Activated CD4-positive, alpha-beta T cell treated with anti-CD3 and anti-CD28 coated beads, Interleukin-2, amount 50 U/mL, for 4 hours (primary cell): ENCODE measurements at places on chromosomes 3 and 15.

DNA sequence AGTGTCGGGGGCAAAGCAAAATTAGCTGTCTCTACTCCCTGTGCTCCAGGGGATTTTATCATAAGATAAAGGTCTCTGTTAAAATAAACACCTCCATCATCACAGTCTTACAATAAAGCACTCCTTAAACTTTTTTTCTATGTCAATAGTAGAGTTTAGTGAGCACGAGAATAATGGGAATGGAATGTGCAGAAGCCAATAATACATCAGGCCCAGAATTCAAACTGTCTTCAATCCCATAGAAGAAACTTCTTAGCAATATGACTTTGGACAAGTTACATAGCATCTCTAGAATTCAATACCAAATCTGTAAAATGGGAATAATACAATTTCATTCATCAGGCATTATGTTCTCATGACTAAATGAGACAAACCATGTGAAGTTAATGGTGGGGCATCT is 49.0 kb upstream of the EPHA3 start:
- DNase-seq, result no peak

DNA sequence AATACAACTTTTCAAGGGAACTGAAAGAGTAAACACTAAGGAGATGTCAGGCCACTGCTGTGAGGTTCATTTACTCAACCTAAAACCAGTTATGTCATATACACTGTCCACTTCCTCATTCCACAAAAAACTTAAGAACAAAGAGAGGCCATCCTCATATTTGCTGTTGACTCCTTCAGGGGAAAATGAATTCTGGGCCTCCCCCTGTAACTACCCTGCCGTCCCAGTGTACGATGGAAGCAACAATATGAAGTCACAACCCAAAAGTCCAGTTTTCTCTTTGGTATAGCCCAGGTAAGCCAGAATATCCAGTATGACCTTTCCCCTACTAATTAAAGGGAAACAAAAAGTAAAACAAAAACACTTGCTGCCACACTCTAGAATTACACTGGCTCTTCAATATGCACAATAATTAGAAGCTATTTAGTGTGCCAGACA is 16.2 kb downstream of the CEP152 start:
- no peak for DNase-seq

GRCh38 chr3:33826206-33826605 is 27.8 kb downstream of the PDCD6IP start:
- no peak for DNase-seq

DNA sequence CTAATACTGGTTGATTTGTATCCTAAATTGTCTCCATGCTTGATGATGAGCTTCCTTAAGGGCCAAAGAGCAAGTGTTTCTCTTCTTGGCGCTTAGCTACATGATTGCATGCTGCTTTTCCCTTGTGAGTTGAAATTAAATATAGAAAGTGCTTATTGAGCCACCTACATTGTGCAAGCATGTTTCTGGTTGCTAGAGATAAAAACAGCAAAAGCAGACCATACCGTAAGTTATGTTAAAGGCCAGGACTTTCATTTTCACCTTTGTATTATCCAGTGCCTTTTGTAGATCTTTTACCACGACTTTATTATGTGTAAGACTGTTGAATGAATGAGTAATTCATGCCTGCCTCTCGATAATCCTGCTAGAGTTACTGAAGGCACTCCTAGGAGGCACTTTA is 41.9 kb upstream of the CCNB2 start:
- no peak for DNase-seq

GRCh38 chr3:54745843-54746242 is 182.0 kb downstream of the LRTM1 start:
- DNase-seq, result no peak

GRCh38 chr3:61417352-61417751 is 144.0 kb upstream of the PTPRG start:
- DNase-seq, result no peak

- DNase-seq, result no peak
Observed at GRCh38 chr3:108495717-108496116, 14.7 kb downstream of the MYH15 start.

DNA sequence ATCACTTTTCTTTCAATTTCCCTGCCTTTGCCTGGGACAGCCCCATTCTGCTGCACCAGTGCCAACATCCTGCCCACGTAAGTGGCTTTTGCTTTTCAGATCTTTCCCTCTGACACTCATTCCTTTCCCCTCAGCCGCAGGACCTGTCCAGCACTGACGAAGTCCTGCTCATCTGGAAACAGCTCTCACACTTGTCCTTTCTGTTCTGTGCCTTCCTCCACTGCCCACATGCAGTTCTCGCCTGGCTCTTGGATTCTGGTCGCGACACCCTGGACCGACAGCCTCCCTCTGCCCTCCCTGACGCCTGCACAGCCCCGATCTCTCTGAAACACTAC is 99.7 kb downstream of the ADCY5 start:
- DNase-seq, result no peak
